ENCODE measurements at places on chromosomes 16 and 17.

GRCh38 chr17:70820276-70820675 lies 650.9 kb downstream of the KCNJ2 start:
- no peak for DNase-seq

GRCh38 chr17:9666461-9667050 lies 21.2 kb downstream of the USP43 start:
- no peak for DNase-seq

DNA sequence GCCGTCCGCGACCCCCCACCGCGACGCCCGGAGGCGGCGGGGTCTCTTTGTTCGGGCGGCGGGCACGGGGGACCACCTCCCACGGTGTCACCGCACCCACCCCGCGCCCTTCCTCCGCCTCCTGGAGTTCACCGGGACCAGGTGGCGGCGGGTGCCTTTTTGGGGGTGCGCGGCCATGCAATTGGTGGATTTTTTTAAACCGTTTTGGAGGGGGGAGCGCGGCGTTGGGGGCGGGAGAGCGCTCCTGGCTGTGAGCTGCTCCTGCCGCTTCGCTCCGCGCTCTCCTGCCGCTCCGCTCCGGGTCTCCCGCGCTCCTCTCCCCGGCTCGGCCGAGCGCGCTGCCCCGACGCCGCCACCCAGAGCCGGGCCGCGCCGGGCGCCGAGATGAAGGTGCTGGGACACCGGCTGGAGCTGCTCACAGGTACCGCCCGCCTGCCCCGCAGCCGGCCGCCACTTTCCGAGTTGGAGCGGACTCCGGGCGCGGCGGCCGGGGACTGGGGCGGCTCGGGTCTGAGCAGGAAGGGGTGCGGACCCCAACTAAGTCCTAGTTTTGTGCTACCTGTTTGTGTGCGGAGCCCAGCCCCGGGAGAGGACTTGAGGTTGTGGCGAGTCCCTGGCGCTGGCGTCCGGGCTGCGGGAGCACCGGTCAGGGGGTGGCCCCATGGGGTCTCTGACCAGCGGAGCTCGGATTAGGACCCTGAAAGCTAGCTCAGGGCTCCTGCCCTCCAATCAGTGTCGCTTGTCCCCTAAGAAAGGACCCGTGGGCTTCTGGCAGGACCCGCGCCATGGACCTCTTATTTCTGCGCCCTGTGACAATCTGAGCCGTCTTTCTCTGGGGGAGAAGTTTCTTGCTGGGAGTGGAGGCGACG lies 35.7 kb upstream of the NDRG4 start:
- DNase-seq, result no peak

GRCh38 chr17:29158488-29159275 lies 21.5 kb downstream of the MYO18A start:
- no peak for DNase-seq

DNA sequence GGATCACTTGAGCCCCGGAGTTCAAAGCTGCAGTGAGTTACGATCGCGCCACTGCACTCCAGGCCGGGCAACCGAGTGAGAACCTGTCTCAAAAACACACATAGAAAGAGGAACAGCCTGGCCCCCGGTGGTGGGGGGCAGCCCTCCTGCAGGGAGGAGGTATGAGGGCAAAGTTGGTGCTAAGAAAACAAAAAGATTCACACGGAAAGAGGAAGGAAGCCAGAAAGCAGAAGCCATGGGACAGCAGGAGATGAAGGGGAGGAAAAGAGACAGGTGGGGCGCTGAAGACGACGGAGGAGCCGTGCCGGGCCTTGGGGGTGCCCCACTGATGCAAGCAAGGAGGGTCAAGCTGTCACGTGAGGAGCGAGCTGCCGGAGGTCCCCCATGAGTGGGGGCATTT lies 8.2 kb upstream of the C16orf74 start:
- no peak for DNase-seq

Data from activated naive CD4-positive, alpha-beta T cell treated with anti-CD3 and anti-CD28 coated beads, Interleukin-2, amount 50 U/mL, for 16 hours (primary cell).